SK-N-SH treated with all-trans-retinoic acid at 6 μM for 48 hours (cell line): ENCODE measurements at places on chromosomes 16 and 17.
A peak's percentile ranks its signal among the peaks of the same experiment; 100 is the strongest.

GRCh38 chr16:81174644-81175324 lies 63.7 kb upstream of the BCO1 start:
- peak; percentile 27; the same call in 2 of the 3 replicates for ATAC-seq

DNA sequence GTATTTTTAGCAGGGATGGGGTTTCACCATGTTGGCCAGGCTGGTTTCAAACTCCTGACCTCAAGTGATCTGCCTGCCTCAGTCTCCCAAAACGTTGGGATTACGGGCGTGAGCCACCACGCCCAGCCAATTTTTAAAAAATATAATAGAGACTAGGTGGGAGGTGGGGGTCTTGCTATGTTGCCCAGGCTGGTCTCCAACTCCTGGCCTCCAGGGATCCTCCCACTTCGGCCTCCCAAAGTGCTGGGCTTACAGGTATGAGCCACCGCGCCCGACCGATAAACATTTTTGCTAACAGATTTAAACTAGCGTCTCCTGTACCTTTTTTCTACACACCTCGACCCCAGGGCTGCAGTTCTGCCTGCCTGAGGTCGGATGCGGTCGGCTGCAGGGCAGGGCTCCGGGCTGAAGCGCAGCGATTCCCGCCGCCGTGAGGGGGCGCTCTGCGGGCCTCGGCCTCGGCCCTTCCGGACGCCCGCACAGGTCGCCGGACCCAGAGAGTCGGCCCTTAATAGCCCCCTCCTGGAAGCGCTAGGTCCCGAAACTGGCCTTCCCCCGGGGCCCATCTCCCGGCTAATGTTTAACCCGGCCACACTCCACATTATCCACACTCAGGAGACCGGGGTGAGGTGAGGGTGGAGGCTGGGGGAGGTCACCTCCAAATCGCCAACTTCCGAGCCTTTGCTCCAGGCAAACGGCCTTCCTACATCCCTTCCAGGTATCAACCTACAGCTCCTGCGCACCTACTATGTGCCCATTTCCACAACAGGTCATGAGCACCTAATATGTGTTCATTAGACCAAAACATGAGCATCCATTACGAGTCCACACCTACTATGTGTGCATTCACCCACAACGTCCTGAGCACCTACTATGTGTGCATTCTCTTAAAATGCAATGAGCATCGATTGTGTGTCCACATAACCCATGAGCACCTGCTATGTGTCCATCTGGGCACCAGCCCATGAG lies 2.0 kb upstream of the GLIS2 start:
- peak; percentile 28 for ATAC-seq

DNA sequence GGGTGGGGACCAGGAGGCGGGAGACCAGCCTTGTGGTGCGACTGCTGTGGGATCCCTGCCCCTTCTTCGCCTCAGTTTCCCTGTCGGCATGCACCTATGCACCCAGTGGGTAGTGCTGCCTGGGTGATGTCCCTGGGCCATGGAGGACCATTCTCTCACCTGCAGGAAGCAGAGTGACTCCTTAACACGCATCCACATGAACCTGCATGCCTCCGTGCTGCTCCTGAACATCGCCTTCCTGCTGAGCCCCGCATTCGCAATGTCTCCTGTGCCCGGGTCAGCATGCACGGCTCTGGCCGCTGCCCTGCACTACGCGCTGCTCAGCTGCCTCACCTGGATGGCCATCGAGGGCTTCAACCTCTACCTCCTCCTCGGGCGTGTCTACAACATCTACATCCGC lies 25.2 kb downstream of the ADGRG5 start:
- no peak for ATAC-seq

GRCh38 chr17:7988750-7989178 lies 13.7 kb upstream of the GUCY2D start:
- ATAC-seq, result peak; percentile 84

DNA sequence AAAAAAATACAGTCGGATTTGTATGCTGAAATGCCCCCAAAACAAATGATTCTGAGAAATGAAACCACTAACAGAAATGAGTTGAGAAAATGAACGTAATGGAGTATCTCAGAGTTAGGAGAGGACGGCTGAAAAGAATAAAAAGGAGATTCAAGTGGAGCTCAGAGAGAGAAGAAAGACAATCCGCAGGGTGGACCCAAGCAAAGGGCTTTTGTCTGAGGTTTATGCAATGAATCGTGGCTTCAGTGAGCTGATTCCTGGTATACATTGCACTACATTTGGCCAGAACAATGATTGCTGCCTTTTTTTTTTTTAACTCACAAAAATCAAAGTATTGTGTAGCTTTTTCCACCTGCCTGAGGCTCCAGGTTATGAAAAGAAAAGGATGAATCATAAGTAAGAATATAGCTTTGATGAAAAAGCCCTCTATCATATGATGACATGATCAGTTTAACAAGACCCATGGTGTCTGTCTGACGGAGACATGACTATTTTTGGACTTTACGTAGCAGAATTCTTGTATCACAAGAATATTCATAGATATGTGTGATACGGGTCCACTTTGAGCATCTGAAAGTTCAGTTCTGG lies 4.4 kb upstream of the MED9 start:
- no peak for ATAC-seq

GRCh38 chr16:83923581-83924365 lies 24.9 kb downstream of the MLYCD start:
- ATAC-seq, result no peak

DNA sequence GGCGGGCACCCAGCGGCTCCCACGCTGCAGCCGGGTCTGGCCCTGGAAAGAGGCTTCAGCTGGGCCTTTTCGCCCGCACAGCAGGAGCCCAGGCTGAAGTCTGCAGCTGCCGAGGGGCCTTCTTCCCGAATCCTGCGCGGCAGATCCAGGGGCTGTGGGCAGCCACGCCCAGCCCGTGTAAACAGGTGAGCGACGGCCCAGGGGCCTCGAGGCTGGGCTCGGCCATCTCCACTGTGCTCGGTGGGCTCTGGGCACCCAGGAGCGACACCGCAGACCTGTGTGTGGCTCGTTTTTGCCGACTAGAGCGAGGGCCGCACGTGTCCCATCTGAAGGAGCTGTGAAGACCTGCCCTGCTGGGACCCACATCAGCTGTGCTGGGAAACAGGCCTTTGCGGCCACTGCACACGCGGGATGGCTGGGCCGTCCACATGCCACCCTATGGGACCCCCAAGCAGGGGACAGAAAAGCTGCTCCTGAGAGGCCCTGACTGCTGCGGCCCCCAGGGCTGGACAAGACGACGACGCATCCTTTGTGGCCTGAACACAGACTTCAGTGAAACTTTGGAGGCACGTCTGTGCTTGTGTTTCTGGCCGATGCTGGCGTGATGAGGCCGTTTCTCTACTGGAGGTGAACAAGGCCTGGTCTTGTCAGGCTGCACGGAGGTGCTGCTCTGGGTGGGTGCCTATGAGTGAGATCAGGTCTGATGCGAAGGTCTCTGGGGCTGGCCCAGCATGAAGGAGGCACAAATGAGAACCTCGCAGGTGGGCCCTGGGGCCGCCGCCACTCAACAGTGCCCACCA lies 5.2 kb upstream of the APRT start:
- ATAC-seq, result no peak

DNA sequence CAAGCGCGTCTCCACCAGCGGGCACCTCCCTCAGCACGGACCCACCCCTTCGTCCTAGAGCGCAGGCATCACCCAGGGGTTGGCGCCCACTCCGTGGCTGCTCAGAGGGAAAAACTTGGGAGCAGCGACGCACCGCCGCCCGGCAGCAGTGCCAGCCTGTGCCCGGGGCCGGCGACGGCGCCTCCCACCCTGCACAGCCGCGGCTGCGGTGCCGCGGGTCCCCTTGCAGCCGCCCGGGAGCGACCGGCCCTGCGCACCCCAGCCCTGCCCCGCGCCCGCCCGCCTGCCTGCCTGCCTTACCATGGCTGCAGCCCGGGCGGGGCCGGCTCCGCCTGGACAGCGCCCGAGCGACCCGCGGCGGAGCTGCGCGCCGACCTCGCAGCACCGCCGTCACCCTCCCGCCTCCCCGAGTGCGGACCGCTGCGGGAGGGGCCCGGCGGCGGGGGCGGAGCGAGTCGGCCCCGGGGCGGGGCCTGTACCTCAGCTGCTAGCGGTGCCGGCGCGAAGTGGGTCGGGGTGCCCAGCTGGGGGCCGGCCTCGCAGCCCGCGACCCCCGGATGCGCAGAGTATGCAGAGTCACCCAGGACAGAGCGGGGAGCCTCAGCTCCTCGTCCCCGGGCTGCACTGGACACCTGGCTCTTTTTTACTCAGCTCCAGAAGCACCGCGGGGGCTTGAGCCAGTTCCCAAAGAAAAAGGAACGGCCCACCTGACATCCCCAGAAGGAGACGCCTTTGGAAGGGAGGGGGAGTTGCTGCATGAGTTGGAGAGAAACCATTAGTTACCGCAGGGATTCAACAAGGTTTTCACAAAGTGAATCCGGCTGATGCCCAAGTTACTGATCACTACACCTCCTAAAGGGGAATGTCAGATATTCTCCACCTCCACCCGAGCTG lies 17.5 kb upstream of the MTMR4 start:
- peak; percentile 74 for ATAC-seq

DNA sequence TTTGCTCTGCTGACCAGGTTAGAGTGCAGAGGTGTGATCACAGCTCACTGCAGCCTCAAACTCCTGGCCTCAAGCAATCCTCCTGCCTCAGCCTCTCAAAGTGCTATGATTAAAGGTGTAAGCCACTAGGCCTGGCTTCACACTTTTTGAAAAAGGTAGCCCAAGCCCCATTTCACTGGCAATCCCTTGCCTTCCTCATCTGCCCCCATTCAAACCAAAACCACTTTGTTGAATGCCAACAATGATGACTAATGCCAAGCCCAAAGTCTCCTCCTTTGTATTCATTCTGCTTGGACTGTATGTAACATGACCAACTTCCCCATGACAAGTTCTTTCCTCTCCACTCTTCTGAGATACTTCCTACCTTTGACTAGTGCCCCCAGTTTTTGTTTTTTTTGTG lies 33.1 kb downstream of the N4BP1 start:
- ATAC-seq, result no peak

- no peak for ATAC-seq
These were observed 196.0 kb upstream of the CACNG5 start for GRCh38 chr17:66638707-66639479.

DNA sequence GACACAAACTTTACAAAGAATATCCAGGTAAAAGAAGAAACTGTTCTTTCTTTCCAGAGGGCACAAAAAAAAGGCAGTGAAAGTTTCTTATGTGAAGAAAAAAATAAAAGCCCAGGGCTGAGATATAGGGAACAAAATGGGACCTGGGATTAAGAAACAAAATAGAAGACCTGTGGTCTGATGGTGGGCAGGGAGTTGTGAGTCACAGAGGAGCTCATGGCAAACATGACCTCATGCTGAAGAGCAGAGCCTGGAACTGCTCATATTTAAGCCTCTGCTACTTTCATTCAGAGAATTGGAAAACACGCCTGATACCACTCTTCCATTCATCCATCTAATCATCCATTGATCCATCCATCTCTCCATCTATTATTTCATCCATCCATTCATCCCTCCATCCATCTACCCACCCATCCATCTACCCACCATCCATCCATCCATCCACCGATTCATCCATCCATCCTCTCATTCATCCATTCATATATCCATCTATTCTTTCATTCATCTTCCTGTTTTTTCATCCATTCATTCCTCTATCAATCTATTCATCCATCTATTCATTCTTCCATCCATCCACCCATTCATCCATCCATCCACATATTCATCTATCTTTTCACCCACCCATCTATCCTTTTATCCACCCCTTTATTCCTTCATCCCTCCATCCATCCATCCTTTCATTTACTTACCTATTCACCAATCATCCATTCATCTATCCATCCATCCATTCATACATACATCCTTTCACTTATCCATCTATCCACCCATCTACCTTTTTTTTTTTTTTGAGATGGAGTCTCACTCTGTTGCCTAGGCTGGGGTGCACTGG lies 30.0 kb downstream of the WFDC1 start:
- ATAC-seq, result no peak

- no peak for ATAC-seq
These were observed 11.8 kb upstream of the SLFN13 start for GRCh38 chr17:35460354-35460851.

- ATAC-seq, result peak; percentile 28
These were observed 17.7 kb downstream of the BCL7C start for GRCh38 chr16:30875871-30876801.

DNA sequence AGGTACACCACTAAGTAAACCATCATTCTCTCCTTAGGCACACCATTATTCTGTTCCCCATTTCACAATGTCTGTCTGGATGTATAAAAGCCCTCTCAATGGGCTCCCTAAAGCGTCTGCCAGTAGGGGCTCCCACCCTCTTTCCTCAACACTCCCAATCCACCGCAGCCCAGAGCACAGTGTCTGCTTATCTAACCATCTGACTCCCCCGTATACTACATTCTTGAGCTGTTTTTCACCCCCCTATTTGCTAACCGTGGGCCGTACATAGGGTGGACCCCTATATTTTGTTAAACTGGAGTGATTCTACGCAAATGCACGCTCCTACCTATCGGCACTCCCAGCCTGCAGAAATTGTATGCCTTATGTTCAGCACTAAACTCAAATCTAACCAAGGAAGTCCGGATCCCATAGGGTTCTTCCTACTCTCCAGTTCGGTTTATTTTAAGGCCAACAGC lies 685 bp upstream of the PSMD3 start:
- peak; percentile 64 for ATAC-seq

DNA sequence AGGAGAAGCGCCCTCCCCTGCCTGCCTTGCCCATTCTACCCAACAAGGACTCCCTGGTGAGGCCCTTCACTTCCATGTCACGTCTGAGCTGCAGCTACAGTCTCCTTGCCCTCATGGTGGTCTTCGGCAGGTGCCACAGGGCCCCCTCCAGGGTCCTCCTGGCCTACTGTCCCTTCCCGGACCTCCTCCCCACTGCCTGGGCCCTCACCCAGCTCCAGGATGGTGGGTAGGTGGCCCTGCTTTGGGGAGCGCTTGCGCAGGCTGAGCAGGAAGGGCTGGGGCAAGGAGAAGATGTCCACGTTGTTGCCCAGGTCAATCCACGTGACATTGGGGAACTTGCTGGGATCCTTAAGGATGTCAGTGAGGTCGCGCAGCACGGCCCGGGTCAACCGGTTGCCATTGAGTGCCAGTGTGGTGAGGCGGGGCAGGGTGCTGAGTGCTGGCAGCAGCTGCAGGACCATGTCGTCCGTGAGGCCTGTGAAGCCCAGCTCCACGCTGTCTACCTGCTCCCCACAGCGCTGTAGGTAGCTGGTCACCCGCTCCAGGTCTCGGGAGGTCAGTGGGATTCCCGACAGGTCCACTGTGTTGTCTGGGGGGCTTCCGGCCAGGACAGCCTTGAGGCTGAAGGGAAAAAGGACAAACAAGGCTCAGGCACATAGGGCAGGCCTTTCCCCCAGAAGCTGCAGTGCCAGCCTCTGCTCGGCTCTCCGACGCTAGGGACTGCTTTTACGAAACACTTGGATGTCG lies 28.3 kb downstream of the TRPV2 start:
- peak; percentile 1; the same call in 1 of the 3 replicates for ATAC-seq

DNA sequence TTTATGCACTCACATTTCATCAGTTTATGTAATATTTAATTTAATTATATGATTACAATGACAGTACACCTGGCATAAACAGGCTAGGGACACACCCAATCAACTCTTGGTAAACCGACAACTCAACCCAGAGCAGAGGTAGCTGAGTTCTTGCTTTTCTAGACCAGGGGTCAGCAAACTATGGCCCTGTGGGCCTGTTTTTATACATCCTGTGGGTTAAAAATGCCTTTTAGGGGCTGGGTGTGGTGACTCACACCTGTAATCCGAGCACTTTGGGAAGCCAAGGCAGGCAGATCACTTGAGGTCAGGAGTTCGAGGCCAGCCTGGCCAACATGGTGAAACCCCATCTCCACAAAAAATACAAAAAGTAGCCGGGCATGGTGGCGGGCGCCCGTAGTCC lies 99.2 kb upstream of the TMEM97 start:
- no peak for ATAC-seq

GRCh38 chr16:77617996-77618395 lies 104.3 kb upstream of the NUDT7 start:
- ATAC-seq, result no peak

- ATAC-seq, result no peak
These were observed 8.2 kb upstream of the C16orf95 start for GRCh38 chr16:87325423-87325858.
